Activated CD8-positive, alpha-beta T cell treated with anti-CD3 and anti-CD28 coated beads for 36 hours (primary cell): ENCODE measurements at places on chromosomes 2 and 18.
A peak's percentile ranks its signal among the peaks of the same experiment; 100 is the strongest.

- no peak for DNase-seq
Observed at GRCh38 chr2:61928826-61929461, 23.5 kb downstream of the COMMD1 start.

DNA sequence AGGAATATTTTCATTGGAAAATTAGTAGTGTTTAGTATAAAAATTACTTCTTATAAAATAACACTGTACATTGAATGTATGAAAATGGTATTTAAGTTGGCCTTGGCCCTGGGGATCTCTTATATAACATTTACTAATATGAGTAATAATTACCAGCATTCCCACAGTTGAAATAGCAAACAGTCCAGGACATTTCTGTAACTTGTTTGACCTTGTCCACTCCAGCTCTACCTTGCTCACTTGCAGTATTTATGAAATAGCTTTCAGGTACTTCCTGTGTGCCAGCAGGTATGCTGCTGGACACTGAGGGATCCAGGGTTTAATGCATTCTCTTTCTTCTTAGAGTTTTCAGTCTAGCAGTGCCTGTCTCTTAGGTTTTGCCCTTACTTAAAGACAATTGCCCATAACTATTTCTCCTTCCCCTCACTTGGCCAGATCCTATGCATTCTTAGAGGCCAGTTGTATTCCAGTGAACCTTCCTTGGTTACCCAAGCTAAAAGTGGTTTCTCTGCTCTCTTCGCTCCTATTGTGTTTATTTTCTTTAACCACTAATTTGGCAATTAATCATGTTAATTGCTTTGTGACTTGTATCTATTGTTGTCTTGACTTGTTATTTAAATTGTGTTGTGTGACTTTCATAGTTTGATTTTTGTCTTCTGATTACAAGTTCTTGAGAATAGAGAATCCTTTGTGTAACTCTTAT lies 25.9 kb downstream of the BABAM2 start:
- no peak for DNase-seq

DNA sequence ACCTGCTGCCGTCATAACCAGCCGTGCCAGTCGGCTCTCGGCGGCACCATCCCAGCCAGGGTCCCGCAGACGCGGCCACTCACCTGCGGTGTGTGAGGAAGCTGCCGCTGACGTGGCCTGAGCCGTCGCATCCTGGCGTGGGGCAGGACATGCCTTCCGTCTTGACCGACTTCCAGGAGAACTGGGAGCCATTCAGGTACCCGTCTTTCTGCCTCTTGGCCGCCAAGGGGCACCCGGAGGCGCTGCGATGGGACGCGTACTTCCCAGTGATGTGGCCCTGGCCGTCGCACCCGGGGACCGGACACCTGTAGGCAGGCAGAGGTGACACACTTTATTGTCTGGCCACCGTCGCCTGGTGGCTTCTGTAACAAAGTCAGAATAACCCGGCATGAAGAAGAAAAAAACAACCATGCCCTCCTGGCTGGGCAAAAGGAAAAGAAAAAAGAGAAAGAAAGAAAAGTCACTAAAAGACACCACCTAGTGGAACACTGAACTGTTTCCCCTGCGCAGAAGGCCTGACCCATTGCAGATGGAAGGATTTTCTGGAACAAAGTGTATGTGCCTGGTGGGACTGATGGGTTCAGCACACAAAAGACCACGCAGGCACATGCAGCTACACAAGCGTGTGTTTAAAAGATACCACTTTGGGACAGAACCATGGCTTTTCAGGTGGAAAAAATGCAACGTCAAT lies 94.9 kb upstream of the PXDN start:
- DNase-seq: no peak

GRCh38 chr2:43461453-43462073 lies 134.3 kb downstream of the THADA start:
- no peak for DNase-seq

DNA sequence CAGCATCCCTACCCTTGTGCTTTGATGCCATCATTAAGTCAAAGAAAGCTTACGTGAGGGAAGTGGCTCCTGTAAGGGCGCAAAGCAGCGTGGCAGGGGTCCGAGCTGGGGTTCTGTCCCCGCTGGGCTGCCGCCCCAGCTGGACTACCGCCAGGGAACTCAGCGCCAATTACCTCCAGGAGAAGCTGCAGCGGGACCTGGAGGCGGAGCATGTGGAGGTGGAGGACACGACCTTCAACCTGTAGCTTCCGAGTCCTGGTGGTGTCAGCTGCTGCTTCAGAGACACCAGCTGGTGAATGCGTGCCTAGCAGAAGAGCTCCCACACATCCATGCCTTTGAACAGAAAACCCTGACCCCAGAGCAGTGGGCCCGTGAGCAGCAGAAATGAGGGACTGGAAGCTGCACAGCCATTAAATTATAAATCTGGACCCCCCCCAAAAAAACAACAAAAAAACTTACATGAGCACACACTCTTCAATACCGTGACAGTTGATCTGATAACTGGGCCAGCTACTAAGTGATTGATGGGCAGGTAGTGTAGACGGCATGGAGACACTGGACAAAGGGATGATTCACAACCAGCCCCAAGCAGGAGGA lies 20.1 kb upstream of the YES1 start:
- DNase-seq: peak; percentile 49

DNA sequence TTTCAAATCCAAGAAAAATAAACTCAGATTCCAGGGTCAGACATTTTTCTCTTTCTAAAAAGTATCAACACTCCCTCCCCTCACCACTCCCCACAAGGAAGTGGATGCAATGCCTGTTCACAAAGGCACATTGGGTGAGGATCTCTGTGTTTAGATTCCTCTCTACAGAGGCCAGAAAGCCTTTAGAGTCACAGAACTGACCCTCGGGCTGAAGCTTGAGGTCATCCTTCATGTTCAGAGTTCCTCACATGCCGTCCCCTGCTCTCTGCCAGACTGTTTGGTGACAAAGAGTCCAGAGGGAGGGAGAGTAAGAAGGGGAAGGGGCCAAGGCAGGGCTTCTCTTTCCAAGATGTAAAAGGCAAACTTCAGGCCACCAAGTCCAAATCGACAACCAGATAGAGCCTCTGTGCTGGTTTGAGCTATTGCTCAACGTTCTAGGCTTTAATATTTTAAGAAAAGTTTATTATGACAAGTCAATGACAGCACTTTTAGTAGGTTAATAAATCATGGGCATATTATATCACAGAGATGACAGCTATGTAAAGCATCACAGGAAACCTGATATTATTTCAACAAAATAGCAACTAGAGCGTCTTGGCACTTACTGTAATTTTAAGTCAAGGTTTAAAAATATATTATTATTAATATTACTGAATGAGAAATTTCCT lies 269.4 kb downstream of the ETAA1 start:
- DNase-seq: no peak

- no peak for DNase-seq
Observed at GRCh38 chr2:78077633-78078032, 555.5 kb upstream of the LRRTM4 start.

- peak; percentile 31 for DNase-seq
Observed at GRCh38 chr2:134205087-134205486, 48.8 kb upstream of the MGAT5 start.
